ENCODE measurements at places on chromosomes 12 and 14.
A peak's percentile ranks its signal among the peaks of the same experiment; 100 is the strongest.

GRCh38 chr12:56084958-56085543 lies 5.1 kb downstream of the ERBB3 start:
- DNase-seq = no peak

GRCh38 chr12:104011253-104011652 lies 38.7 kb downstream of the GLT8D2 start:
- DNase-seq = no peak

GRCh38 chr12:20631711-20632110 lies 63.4 kb upstream of the SLCO1C1 start:
- no peak for DNase-seq

DNA sequence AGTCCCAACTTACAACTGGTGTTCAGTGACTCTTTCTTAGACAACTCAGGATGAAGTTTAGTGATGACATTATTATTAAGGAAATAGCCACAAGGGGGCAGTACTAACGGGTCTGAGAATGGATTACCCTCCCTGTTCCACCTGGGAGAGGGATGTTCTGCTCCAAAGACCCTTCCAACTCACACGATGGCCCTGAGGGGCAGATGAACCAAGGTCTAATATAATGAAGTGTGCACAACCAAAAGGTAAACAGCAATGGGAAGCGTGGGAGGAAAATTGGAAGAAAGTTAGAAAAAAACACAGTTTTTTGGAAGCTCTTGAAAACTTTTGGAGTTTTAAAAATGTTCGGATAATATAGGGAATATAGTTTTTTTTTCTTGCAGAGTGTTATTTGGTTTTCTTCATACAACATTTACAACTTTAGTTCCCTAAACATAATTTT lies 24.0 kb downstream of the FGF6 start:
- DNase-seq = peak; percentile 7

GRCh38 chr12:15244341-15244740 lies 23.1 kb upstream of the RERG start:
- no peak for DNase-seq

- DNase-seq = no peak
These were observed 36.6 kb downstream of the TSPAN9 start for GRCh38 chr12:3113671-3114325.

DNA sequence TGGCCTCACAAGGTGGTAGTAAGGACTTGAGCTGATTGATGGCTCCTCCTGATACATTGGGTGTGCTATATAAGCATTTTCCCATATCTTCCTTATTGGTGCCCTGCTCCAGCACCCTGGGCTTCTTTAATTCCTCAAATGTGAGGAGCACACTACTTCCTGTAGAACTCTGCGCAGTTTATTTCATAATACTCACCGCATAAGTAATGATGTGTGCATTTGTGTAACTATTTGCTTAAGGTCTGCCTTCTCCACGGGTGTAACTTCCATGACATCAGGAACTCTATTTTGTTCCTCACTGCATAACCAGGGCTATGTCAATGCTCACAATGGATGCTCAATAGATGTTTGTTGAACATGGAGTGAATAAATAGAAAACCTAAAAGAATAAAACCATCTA lies 392.2 kb downstream of the SEC23A start:
- no peak for DNase-seq

GRCh38 chr14:100041271-100041670 lies 24.0 kb upstream of the EVL start:
- DNase-seq = no peak

- DNase-seq = no peak
These were observed 140.7 kb upstream of the NOVA1 start for GRCh38 chr14:26738571-26738970.

GRCh38 chr12:71456316-71456715 lies 16.7 kb downstream of the LGR5 start:
- DNase-seq = no peak

DNA sequence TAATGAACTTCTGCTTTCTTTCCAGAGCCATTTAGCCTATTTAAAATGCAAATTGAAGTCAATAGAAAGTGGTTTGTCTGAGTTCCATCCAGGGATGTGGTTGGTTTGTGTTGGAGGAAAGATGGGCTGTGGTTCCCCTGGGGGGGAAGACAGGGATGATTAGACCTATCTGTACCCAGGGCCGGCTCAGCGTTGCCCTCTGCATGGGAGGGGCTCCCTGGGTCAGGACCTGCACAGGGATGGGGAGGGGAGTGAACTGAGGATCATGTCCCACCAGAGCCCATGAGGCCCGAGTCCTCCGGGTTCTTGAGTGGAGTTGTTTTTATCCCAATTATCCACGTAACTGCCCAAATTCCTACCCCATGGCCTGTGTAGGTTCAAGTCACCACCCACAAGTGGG lies 76.9 kb upstream of the SFSWAP start:
- no peak for DNase-seq

DNA sequence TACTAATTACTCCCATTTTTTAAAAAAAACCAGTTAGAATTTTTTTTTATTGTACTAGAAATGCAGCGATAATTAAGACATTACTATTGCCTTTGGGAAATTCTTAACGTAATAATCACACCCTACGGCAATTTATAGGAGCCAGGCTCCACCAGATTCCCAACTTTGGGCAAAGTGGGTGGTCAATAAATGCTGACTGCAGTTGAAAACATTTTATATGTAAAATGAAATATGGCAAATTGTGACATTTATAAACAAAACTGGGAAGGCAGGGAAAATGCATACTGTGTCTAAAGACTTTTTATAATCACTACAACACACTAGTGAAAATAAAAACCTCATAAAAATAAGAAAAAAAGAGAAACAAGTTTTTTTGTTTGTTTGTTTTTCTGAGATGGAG lies 93.3 kb upstream of the HECTD1 start:
- no peak for DNase-seq

DNA sequence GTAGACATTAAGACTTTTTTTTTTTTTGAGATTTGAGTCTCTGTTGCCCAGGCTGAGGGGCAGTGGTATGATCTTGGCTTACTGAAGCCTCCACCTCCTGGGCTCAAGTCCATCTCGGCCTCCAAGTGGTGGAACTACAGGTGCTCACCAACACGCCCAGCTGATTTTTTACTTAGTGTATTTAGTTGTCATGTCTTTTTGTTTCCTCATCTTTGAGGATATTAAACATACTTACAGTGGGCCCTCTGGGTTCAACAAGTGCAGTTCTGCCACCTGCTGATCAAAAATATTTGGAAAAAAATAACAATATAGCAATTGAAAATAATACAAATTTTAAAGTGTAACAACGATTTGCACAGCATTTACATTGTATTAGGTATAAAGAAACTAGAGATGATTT lies 4.4 kb upstream of the B4GALNT1 start:
- DNase-seq = no peak

GRCh38 chr14:47302121-47302520 lies 373.3 kb downstream of the MDGA2 start:
- DNase-seq = no peak

GRCh38 chr12:82407481-82407880 lies 49.2 kb downstream of the METTL25 start:
- DNase-seq = no peak

GRCh38 chr12:63952995-63953394 lies 108.5 kb downstream of the SRGAP1 start:
- DNase-seq = no peak

GRCh38 chr14:101068313-101069227 lies 165.0 kb upstream of the RTL1 start:
- no peak for DNase-seq

- DNase-seq = no peak
These were observed 69.0 kb downstream of the CPSF2 start for GRCh38 chr14:92190768-92191167.

DNA sequence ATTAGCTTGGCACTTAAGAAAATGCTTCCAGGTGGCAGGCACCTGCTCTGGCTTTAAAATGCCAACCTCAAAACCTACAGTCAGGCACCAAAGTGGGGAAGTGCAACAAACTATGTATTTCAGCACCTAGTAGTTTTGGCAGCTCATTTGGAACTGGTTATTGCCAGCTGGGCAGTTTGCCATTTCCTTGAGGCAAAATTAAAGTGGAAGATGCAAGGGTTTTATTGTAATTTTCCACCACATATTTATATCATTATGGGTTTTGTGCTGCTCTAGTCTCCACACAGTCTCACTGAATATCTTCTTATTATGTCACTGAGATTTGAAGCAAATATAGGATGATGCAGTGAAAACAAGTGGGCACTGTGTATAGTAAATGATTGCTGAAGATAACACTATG lies 117.0 kb downstream of the PRKD1 start:
- no peak for DNase-seq

DNA sequence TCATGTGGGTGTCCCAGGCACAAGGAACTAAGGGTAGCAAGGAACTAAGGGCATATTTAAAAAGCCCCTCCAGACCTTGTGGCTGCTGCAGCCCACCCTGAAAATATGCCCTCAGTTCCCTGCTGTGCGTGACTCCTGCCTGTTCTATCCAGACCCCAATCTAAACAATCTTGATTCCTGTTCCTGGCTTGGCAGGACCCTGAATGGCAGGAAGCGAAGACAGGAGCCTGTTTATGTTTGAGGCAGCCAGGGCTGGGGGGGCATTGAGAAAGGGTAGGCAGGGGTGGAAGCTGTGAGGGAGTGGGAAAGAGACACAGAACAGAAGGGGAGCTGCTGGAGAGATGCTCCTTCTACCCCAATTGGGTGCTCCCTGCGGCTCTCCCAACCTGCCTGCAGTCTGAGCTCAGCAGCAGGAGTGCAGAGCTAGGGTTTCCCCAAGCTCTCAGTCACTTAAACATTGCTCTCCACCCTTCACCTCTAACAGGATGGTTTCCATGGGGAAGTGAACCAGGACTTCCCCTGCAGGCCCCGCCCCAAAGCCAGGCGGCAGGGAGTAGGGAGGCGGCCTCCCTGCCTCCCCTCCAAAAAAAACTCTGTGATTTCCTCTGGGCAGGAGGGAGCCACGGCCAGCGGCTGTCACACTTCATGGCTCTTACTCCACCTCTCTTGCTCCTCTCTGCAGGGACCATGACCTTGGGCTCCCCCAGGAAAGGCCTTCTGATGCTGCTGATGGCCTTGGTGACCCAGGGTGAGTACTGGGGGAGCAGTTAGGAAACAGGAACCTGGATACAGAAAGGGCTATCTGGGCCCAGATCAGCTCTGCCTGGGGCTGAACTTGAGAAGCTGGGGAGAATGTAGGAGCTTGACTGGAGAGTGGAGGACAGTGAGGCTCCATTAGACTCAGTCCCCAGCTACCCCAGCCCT lies 4.7 kb downstream of the ACVRL1 start:
- no peak for DNase-seq

- DNase-seq = no peak
These were observed 65.0 kb downstream of the CHST11 start for GRCh38 chr12:104521731-104522130.

DNA sequence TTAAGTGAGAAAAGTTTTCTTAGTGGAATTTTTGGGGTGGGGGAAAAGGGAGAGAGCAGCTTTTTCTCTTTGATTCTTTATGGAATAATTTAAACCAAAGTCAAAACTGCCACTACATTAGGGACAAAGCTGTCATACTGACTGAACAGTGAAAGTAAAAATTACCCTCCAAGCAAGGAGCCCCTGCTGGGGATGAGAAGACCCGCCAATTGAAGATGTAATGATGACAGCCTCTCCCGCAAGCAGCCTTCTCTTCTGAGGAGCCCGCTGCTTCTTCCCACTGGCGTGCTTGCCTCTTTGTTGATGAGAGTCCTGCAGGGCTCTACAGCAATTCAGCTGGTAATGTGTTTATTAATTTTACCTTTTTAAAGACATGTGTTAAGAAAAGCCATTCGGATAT lies 151.0 kb downstream of the EFCAB11 start:
- no peak for DNase-seq

DNA sequence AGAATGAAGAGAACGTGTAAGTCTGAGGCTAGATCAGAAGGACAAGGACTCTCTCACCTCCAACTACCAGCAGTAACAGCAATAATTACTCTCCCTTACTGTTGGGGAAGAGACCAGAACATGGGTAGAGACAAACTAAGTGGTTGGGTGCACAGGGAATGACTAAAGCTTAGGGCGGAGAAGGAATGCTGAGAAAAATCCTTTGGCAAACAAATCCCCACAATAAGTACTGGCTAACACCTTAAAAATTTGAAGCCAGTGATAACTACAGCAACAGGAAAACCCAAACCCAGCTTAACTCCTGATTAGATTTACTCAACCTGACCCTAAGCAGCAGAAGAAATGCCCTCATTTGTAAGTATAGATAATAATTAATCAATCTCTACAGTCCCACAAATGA lies 759.0 kb downstream of the AACS start:
- DNase-seq = no peak

GRCh38 chr12:119544765-119545625 lies 48.6 kb upstream of the TMEM233 start:
- DNase-seq = peak; percentile 32

DNA sequence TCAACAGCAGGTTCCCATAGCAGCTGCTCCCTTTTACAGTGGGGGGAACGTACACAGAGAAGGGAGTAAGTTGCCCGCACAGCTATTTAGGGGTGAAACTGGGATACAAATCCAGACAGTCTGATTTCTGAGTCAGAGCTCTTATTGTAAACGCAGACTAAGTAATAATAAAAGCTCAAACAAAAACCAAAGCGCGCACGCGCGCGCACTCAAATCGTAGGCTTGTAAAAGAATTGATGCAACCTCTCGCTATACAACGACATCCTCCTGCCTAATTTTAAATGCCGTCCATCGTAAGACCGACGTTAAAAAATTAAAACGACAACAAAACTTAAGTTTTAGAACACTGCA lies 747 bp upstream of the DACT1 start:
- DNase-seq = peak; percentile 29

GRCh38 chr14:53218161-53218560 lies 65.0 kb upstream of the DDHD1 start:
- no peak for DNase-seq

- DNase-seq = no peak
These were observed 220.0 kb downstream of the RASSF9 start for GRCh38 chr12:85616201-85616600.

GRCh38 chr14:32694795-32695449 lies 243.8 kb upstream of the NPAS3 start:
- DNase-seq = no peak

DNA sequence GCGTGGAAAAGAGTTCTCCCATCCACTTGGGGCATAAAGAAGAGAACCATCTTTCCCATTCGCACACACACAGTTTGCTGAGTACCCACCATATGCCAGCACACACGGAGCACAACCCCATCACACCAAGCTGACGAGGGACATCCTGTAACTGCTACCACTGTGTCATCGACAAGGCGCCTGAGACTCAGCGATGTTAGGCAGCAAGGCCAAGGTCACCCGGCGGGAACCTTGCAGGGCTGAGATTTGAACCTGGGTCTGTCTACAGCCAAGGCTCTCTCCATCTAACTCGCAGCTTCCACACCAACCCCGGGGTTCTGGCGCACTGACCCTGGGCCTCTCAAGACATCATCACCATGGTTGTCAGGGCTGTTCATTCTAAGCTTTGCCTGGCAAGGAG lies 60.0 kb downstream of the CCDC85C start:
- DNase-seq = no peak

- DNase-seq = no peak
These were observed 44.3 kb downstream of the GALNT9 start for GRCh38 chr12:132284827-132285741.

- no peak for DNase-seq
These were observed 135.8 kb downstream of the ITPR2 start for GRCh38 chr12:26697217-26697616.

GRCh38 chr12:67968321-67968720 lies 20.9 kb upstream of the IFNG-AS1 start:
- DNase-seq = no peak

- DNase-seq = no peak
These were observed 24.8 kb downstream of the MVK start for GRCh38 chr12:109598428-109598854.

- no peak for DNase-seq
These were observed 61.5 kb downstream of the KCNMB4 start for GRCh38 chr12:70427611-70428010.

Data from stimulated activated CD4-positive, alpha-beta T cell treated with anti-CD3 and anti-CD28 coated beads, Interleukin-2, amount 100 ng/mL, for 4 hours (primary cell).